ENCODE measurements at places on chromosomes 12 and 14. TPM values are rescaled to one million over a fixed set of nuclear protein-coding genes. Genes with fewer than 3 reads are reported as not detected.

The G2E3 gene
- total RNA-seq: 38.4 TPM

The MDGA2 gene
- not detected for total RNA-seq

The GLIPR1L2 gene
- total RNA-seq: 0.43 TPM

The PTPN21 gene
- 14.2 TPM for total RNA-seq

The GRIP1 gene
- 0.32 TPM for total RNA-seq

DNA sequence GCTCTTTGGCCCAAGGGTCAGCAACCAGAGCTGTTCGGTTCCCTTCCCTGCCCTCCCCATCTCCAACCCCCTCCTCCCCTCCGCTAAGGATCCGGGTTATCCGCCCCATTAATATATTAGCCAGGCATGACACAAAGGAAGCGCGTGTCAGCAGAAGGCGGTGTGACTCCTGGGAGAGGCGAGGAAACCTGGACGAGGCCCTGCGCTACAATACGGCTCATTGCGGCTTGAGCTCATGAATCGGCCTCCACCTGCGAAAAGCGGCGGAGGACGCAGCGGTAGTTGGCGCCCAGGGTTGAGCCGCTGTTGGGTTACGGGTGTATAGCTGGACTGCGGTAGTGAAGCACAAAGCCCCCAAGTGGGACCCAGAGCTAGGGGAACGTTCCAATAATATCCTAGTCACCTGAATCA lies 9.9 kb downstream of the FOXA1 start:
- DNase-seq: no peak

GRCh38 chr12:125184213-125184967 lies 119.2 kb downstream of the AACS start:
- no peak for DNase-seq

- no peak for DNase-seq
These were observed 181.9 kb upstream of the NRXN3 start for GRCh38 chr14:77988096-77988870.

- no peak for DNase-seq
These were observed 61.7 kb upstream of the ST8SIA1 start for GRCh38 chr12:22396253-22396652.

All from fibroblast of villous mesenchyme (primary cell).